Activated naive CD8-positive, alpha-beta T cell treated with anti-CD3 and anti-CD28 coated beads, Interleukin-2, amount 10 ng/mL, durations not matched to agents 7 days and 5 days (primary cell): ENCODE measurements at places on chromosomes 1 and 21.

DNA sequence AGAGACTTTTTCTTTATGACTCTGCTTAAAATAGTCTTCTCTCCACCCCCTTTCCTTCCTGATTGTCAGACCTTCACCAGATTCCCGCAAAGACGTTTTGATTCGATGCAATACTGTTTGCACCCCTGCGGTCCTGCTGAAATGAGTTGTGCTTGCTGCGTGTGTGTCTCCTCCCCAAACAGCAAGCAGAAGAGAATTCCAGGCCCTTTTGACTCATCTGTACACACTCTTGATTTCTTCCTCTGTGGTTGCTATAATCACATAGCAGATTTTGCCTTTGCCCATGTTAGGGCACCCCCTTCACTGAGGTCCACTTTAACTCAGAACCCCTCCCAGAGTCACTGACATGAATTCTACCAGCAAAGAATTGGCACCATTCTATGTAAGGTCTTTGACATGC lies 136.5 kb downstream of the ZZZ3 start:
- H3K27me3 ChIP-seq, result no peaks in the 10 kb centered on the region
- DNase-seq, result no peak
- H3K36me3 ChIP-seq, result no peaks in the 10 kb centered on the region
- no peak overlapping the region for H3K4me3 ChIP-seq
- no peaks in the 10 kb centered on the region for H3K4me1 ChIP-seq
- no peak overlapping the region for H3K27ac ChIP-seq

GRCh38 chr1:116971965-116972673 lies 29.4 kb upstream of the CD101 start:
- DNase-seq, result no peak
- H3K4me1 ChIP-seq, result no peaks in the 10 kb centered on the region
- H3K27ac ChIP-seq, result no peak overlapping the region
- H3K36me3 ChIP-seq, result peaks cover 6% of the 10 kb centered on the region
- H3K27me3 ChIP-seq, result peaks cover 10% of the 10 kb centered on the region
- no peak overlapping the region for H3K4me3 ChIP-seq

DNA sequence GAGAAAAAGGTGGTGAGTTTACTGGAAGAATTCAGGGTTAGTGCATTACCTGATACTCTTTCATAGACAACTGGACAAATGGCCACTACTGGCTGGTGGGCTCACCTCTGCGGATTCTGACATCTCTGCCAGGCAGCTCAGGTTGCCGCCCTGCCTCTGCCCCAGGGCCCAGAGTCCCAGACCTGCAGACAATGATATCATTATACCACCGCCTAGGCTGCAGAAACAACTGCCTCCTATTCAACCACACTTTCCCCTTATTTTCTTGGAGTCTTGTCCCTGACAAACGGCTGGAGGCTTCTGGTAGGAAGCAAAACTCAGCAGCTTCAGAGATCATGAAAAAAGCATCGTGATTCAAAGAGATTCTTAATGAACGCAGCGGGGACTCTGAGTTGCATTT lies 37.0 kb downstream of the IRF2BP2 start:
- no peaks in the 10 kb centered on the region for H3K27me3 ChIP-seq
- DNase-seq, result no peak
- no peaks in the 10 kb centered on the region for H3K36me3 ChIP-seq
- H3K4me3 ChIP-seq, result no peak overlapping the region

DNA sequence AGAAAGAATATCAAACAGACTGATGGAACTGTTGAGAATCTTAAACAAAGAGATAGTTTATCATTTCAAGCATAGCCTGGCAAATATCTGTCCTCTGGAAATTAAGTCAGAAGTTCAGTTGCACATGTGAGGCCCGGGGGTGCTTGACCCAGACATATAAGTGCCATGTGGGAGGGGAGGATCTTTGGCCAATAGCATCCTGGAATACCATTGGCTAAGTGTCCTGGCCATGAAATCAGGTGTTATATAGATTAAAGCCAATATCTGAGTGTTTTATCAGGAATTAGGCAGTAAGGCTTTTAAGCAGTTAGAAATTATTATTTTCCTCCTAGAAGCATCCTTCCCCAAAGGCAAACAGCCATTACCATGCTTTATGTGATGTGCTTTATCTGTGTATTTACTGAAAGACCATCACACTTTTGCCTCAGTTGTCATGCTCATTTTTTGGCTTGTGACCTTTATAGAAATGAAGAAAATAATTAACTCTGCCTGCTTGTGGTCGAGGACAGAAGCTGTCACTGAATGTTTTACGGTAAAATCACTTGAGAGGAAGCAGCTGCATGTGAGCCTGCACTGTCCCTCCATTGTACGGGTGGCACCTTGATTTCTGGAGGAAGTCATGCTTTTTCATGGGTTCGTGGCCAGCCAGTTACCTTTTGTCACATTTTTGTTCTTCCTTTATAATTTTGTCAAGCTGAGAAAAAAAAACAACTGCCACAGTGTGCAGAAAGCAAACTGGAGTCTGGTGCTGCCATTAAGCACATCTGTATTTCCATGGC lies 259.9 kb upstream of the FMN2 start:
- no peak for DNase-seq
- H3K36me3 ChIP-seq, result no peaks in the 10 kb centered on the region
- H3K27ac ChIP-seq, result no peak overlapping the region
- H3K4me1 ChIP-seq, result no peaks in the 10 kb centered on the region

DNA sequence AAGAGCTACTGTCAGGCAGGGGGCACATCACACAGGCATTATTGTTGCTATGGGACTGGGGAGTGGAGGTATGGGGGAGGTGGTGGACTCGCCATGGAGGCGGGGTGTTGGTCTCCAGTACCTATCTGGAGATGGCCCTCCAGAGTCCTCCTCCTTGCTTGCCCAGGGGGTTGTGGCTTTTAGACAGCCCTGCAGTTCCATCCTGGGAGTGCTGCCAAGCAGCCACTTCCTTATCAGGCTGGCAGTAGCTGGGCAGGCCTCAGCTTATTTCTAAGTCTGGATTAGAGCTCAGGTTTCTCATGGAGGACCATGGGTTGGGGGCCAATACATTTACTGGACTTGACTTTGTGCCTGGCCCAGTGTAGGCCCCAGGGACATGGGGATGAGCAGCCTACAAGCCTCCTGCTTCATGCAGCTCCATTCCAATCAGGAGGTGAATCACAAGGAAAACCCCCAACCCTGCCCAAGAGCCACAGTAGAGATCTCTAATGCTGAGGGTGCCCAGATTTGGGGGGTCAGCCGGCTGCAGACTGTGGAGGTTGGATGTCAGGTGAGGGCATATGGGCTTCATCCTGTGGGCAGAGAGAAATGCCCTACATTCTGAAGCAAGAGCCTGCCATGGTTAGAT lies 210.7 kb upstream of the EDN2 start:
- H3K36me3 ChIP-seq, result no peaks in the 10 kb centered on the region
- DNase-seq, result no peak
- no peak overlapping the region for H3K27ac ChIP-seq
- H3K4me3 ChIP-seq, result no peak overlapping the region

GRCh38 chr21:42309753-42310213 lies 5.4 kb downstream of the TFF3 start:
- peak; percentile 82 for DNase-seq
- no peak overlapping the region for H3K27ac ChIP-seq
- H3K4me1 ChIP-seq, result peaks cover 12% of the 10 kb centered on the region
- no peak overlapping the region for H3K4me3 ChIP-seq

- H3K4me1 ChIP-seq, result no peaks in the 10 kb centered on the region
- H3K4me3 ChIP-seq, result no peak overlapping the region
- peaks cover 4% of the 10 kb centered on the region for H3K27me3 ChIP-seq
- H3K36me3 ChIP-seq, result no peaks in the 10 kb centered on the region
- no peak for DNase-seq
These were observed 533.7 kb upstream of the PKN2 start for GRCh38 chr1:88150330-88150729.

DNA sequence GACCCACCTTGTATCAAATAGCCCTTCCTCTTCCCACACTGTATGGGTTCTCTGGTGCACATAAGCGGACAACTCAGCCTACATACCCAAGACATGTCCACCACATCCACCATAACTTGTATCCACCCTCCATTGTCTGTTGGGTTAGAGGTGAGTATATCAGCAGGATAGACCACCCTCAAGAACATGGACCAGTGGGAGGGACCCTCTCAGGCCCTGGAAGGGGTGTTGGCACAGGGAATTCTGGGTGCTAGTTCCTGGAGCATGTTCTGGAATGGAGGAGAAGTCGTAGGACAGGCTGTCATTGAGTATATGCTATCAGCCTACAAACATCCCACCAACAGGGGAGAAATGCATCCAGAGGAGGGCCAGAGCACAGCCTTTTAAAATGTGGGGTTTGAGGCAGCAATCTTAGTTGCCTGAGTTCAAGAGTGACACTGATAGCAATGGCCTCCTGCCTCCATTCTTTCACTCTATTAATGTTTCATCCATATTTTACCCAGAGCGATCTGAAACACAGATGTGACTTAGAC lies 7.5 kb downstream of the CD55 start:
- peaks cover 47% of the 10 kb centered on the region for H3K4me1 ChIP-seq
- H3K4me3 ChIP-seq, result no peak overlapping the region
- H3K27ac ChIP-seq, result peak overlapping the region; percentile 47
- no peaks in the 10 kb centered on the region for H3K27me3 ChIP-seq
- H3K36me3 ChIP-seq, result peaks cover 77% of the 10 kb centered on the region

DNA sequence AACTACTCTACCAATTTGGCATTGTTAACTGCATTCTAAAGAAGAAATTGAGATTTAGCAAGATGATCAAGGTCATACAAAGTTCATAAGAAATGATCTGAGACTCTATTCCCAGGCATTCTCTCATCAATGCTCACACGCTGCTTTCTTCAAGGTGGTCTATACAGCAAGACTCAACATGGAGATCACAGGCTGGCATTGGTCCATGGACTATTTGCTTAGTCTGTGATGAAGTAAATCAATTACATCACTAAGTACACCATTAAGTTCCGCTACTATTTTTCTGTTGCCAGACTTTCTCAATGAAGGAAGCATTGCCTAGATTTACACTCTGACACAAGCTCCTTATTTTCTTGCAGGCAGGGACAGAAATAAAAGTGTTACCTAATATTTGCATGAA lies 51.9 kb upstream of the CYP2J2 start:
- peaks cover 3% of the 10 kb centered on the region for H3K27me3 ChIP-seq
- no peak for DNase-seq
- H3K4me1 ChIP-seq, result no peaks in the 10 kb centered on the region
- no peaks in the 10 kb centered on the region for H3K36me3 ChIP-seq
- H3K4me3 ChIP-seq, result no peak overlapping the region
- H3K27ac ChIP-seq, result no peak overlapping the region

- peaks cover 21% of the 10 kb centered on the region for H3K27me3 ChIP-seq
- no peak for DNase-seq
- H3K4me1 ChIP-seq, result peaks cover 4% of the 10 kb centered on the region
- H3K27ac ChIP-seq, result no peak overlapping the region
- no peak overlapping the region for H3K4me3 ChIP-seq
These were observed 34.9 kb upstream of the ZNF362 start for GRCh38 chr1:33221385-33221758.
